ENCODE measurements at places on chromosomes 1 and 21.

- DNase-seq: no peak
Measured at GRCh38 chr1:156425943-156426342, 56.9 kb downstream of the RHBG start.

- no peak for DNase-seq
Measured at GRCh38 chr1:227945891-227946623, 1.7 kb downstream of the WNT9A start.

GRCh38 chr1:60935599-60936110 is 146.7 kb upstream of the NFIA start:
- no peak for DNase-seq

GRCh38 chr1:207827488-207827830 is 75.6 kb downstream of the CD46 start:
- no peak for DNase-seq

DNA sequence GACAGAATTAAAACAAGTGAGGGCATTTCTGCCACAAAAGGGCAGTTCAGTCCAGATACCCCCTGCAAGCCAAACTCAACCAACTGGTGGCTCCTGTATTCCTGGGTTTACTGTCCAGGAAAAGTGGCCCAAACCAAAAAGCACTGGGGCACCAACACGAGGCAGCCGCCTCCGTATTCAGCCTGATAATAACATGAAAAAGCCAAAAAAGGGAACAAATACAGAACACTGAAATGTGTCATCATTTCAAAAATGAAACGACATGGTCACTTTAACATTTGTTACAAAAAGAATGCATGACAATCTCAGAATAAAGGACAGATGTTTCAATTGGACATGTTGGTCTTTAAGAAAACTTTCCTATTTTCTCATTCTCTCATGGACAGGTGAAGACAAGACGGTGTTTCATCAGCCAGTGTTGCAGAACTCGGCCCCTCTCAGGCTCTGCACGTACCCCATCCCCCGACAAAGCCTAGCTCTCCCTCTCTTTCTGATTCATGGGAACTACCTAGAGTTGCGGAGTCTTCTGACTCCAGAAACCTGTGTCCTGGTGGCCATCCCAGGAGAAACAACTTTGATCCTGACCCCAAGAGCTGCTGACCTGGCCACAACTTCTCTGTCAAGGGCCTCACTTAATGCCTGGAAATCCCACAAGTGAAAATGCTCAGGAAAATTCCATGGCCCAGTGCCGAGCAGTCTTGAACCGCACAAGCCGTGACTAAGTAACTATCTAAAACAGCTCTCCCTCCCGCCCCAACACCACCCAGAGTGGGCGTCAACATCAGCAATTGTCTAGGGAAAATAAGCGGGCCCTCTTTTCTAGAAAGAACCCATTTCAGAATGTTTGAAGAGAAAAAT is 27.1 kb downstream of the ZBTB17 start:
- no peak for DNase-seq

- peak; percentile 80 for DNase-seq
Measured at GRCh38 chr1:27643600-27644368, 8.8 kb upstream of the FGR start.

- DNase-seq: no peak
Measured at GRCh38 chr1:67269061-67269460, 38.6 kb upstream of the IL12RB2 start.

- DNase-seq: no peak
Measured at GRCh38 chr1:12548973-12549459, 69.0 kb downstream of the DHRS3 start.

GRCh38 chr21:20802631-20803260 is 195.5 kb upstream of the NCAM2 start:
- no peak for DNase-seq

DNA sequence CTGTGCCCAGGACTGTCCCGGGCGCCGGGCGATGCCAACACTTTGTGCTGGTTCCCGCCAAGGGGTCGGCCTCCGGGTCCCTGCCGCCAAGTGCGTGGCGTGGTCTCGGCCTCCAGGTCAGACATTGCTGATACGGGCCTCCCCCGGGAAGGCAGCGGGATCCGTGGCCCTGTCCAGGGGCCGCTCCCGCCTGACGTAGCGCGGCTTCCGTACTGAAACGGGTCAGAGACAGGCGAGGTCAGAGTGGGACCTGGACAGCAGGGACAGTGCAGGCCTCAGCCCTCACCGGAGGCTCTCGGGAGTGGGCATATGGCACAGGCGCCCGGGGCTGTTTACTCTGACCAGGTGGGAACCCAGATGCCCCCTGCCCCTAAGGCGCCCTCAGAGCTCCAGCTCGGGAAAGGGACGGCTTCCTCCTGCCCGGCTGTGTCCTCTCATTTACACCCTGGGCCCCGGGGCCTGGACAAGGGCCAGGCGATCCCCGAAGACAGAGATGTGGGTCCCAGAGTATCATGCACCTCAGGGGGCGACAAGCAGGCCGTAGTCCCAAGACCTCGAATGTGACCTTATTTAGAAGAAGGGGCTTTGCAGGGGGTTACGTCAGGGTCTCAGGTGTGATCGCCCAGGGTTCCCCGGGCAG is 8.8 kb upstream of the RNF223 start:
- no peak for DNase-seq

GRCh38 chr1:23577056-23578004 is 18.0 kb upstream of the ID3 start:
- DNase-seq: peak; percentile 59

DNA sequence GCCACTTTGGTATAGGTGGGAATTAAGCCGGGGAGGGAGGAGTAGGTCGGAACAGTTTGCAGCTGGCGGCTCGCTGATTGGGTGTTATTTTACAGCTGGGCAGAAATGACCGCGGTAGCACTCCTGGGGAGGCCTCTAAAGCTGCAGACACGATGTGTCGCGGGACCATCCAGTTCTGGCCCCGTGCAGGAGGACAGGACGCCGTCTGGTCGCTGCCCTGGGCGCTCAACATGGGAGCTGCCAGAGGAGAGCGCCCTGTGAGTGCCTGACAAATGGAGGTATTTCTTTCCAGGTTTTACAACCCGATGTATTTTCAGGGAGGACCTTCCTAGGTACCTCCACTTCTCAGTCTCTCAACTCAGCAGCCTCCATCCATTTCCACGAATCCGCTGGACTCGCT is 46.2 kb downstream of the CDC7 start:
- DNase-seq: no peak

DNA sequence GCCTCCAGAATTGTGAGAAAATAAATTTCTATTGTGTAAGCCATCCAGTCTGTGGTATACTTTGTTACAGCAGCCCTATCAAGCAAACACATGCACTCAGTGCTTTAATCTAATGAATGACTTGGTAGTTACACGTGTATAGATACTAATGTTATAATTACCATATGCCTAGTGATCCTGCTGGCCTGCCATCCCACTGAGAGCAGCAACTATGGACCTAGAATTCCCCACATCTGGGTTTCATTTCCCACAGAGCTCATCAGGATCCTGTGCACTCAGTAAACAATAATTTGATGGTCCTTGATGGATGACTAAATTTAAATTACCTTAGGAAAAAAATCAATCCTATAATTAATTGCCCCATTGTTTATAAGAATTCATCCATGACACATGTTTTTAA is 86.5 kb upstream of the RGS1 start:
- DNase-seq: no peak

GRCh38 chr1:55210990-55211801 is 4.0 kb downstream of the USP24 start:
- DNase-seq: no peak

GRCh38 chr1:200183637-200184036 is 156.1 kb downstream of the NR5A2 start:
- DNase-seq: no peak

DNA sequence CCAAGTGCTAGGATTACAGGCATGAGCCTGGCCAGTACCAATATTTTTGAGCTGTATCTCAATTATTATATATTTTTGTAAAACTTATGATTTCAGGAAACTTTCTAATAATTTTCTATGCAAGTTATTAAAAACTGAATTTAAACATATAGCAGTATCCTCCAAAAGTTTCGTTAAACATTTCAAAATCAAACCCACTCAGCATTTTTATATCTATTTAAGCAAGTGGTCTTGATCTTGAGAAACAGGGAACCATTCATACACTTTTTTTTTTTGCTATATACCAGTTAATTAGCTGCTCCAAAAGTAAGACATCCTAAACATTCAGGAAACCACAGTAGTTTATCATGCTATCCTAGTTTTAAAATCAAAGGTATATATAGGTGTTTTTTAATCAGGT is 22.0 kb downstream of the SHCBP1L start:
- no peak for DNase-seq

GRCh38 chr1:38088791-38089190 is 42.2 kb upstream of the POU3F1 start:
- no peak for DNase-seq

GRCh38 chr1:1630965-1631781 is 800 bp upstream of the MMP23B start:
- peak; percentile 35 for DNase-seq

DNA sequence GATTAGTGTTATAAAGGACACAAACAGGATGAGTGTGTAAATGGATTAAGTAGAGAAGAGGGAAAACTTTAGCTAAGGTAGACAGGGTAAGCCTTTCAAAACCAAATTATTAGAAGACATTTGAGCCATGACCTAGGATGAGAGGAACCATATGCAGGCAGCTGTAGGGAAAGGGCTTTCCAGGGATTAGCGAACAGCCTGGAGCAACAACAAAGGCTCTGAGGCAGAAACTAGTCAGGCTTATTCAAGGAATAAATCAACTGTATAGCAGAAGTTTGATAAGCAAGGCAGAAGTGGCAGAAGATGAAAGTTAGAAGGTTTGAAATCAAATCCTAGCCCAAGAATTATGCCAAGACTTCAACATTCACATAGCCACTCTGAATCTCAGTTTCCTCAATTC is 21.3 kb downstream of the AIDA start:
- DNase-seq: no peak

DNA sequence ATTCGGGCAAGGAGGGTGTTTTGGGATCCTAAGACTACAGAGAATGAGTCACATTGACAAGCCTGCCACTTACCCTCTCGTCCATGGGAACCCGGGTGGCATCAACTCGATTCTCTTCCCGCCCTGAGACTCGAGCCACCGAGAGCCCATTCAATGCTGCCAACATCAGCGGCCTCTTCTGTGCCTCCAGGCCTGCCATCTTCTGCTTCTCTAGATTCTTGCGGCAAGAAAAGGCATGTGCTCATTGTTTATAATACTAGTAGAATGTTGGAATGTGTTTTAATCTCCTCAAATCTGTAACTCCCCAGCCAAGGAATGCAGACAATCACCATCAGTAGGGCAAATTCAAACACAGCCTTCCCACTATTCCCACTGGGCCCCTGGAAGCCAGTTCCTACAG is 96.9 kb downstream of the SMYD2 start:
- DNase-seq: no peak

GRCh38 chr1:8821084-8821483 is 3.6 kb upstream of the RERE start:
- no peak for DNase-seq

DNA sequence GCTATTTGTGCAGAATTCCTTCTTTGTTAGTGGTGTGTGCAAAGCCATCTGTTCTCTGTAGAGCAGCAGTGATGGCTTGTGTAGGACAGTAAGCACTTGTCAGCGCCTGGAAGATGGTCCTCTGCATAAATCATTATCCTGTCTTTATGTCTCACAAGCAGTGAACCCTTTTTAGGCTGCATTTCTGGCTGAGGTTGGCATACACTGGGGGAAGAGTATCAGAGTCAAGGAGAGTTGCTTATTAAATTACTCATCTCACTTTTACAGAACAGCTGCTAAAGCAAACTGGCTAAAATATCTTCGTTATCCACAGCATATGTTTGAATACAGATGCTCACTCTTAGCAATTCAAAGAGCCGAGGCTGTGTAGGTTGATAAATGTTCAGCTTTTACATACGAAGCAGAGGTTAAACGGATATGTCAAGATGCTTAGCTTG is 54.6 kb upstream of the NCAM2 start:
- no peak for DNase-seq

GRCh38 chr1:166302989-166303758 is 136.4 kb upstream of the FAM78B start:
- no peak for DNase-seq

GRCh38 chr1:38269923-38270848 is 223.6 kb upstream of the POU3F1 start:
- no peak for DNase-seq

GRCh38 chr1:82979593-82980236 is 1019.2 kb downstream of the TTLL7 start:
- no peak for DNase-seq

- no peak for DNase-seq
Measured at GRCh38 chr1:206708058-206708457, 23.4 kb downstream of the MAPKAPK2 start.

GRCh38 chr1:31412732-31413404 is at the start of gene SERINC2:
Gene SERINC2, plus strand, starts transcription at chr1:31413213. Its CDS starts 53 bp downstream, at chr1:31413266.
- DNase-seq: peak; percentile 45

DNA sequence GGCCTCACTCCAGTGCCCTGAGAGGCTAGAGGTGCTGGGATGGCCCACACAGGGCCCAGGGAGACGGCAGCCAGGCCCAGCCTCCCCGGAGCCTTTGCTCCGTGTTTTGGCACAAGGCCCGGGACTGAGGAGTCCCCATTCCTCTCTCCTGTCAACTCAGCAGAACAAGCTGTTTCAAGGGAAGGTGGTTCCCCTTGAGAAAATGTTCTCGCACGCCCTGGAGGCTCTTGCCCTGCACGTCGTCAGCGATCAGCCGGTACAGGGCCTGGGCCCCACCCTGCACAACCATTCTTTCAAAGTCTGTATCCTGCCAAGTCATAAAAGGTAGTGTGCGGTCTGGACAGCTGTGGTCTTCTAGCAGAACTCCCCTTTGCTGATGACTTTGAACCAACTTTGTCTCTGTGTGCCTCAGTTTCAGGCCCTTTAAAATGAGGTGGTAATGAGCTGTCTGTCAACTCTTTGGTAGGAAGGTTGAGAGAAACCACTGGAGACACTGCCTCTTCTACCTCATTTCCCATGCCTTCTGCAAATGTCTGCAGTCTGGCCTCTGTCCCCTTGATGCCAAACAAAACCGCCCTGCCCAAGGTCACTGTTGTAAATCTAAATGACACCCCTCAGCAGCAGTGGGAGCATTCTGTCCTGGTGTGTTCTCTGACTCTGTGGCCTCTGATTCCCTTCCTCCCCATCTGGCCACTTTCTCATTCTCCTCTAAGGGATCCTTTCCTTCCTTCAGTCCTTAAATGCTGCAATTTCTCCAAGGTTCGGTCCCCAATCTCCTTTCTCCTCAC is 138.6 kb upstream of the JUN start:
- DNase-seq: peak; percentile 72

- DNase-seq: no peak
Measured at GRCh38 chr1:157147906-157148700, 9.9 kb upstream of the ETV3 start.

GRCh38 chr21:35438643-35439404 is 389.7 kb upstream of the RUNX1 start:
- DNase-seq: peak; percentile 29
